Stimulated activated CD4-positive, alpha-beta T cell treated with anti-CD3 and anti-CD28 coated beads, Interleukin-15, amount 100 ng/mL, for 24 hours (primary cell): ENCODE measurements at places on chromosomes 6 and 20.

- DNase-seq = no peak
Measured at GRCh38 chr20:6053776-6054688, at the start of gene LRRN4. TSS of gene LRRN4 (minus strand) at chr20:6054060. CDS start at chr20:6052799, 1,261 bp downstream.

GRCh38 chr20:53937929-53938367 lies 132.4 kb downstream of the BCAS1 start:
- no peak for DNase-seq

DNA sequence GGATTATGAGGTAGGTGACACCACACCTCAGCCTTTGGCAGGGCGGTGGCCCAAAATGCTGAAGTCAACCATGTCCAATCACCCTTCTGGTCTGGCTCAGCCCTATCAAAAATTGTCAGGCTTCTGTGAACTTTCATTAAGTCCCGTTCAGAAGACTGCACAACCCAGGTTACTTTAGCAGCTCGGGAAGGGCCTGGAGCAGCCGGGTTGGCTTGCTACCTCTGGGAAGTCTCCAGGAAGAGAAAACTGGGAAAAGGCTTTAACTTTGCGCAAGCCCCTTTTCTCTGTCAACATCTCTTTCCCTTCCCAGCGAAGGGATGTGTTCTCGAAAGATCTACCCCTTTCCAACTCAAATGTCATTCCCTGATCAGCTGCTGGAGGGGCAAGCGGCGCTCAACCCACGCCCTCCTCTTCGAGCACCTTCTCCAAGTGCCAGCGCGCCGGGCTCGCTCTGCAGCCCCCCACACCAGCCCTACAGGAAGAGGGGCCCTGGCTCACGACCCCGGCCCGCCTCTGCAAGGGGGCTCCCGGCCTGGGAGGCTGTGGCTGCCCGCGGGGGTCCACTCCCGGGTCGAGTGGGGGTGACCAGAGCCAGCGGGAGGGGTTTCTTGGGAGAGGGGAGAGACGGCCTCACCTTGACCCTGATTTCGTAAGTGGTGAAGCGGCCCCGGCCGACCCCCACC lies 573 bp downstream of the SNX3 start:
- peak; percentile 42 for DNase-seq

DNA sequence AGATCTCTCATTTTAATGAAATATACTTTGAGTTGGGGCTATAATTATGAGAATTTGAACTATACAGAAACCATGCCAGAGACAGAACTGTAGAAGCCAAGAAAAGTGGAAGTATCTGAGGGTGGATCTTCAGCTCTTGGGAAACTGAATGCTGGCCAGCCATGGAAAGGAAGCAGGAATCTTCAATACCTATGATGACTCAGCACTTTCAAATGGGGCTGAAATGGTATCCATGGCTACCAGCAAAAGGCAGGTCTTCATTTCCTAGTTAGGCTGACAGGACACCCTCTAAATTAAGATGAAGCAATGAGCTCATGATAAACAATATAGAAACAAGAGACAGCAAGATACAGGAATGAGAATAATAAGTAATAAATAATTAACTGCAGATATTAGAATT lies 171.3 kb downstream of the COL21A1 start:
- DNase-seq = no peak

DNA sequence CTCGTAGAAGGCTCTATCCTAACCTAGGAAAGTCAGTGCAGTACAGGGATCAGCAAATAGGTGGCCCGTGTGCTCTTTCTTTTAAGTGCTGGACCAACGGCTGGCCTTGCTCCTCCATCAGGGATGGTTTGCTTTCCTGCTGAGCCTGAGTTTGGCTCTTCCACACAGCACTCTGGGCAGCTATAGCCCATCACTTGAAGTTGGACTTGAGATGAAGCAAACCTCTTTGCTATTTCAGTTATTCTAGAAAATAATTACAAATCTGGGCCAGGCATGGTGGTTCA lies 66.9 kb upstream of the KCNK16 start:
- DNase-seq = no peak

DNA sequence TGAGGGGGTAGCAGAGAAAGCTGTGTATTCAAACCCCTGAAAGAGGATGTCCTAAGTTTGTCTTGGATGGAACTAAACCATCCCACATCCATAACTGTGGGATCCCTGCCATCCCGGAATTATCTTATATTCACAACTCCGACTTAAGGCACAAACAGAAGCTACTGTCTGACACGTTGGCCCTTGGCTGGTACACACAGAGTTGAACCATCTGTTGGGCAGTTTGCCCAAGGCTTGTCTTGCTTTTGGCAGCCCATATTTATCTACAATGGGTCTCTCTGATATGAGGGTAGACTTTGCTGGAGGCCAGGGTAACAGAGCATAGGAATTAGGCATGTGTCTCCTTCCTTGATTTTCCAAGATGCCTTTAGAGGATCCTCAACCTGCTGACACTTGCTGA lies 116.6 kb upstream of the PROKR2 start:
- no peak for DNase-seq

- no peak for DNase-seq
Measured at GRCh38 chr20:7665376-7665775, 274.9 kb downstream of the HAO1 start.

DNA sequence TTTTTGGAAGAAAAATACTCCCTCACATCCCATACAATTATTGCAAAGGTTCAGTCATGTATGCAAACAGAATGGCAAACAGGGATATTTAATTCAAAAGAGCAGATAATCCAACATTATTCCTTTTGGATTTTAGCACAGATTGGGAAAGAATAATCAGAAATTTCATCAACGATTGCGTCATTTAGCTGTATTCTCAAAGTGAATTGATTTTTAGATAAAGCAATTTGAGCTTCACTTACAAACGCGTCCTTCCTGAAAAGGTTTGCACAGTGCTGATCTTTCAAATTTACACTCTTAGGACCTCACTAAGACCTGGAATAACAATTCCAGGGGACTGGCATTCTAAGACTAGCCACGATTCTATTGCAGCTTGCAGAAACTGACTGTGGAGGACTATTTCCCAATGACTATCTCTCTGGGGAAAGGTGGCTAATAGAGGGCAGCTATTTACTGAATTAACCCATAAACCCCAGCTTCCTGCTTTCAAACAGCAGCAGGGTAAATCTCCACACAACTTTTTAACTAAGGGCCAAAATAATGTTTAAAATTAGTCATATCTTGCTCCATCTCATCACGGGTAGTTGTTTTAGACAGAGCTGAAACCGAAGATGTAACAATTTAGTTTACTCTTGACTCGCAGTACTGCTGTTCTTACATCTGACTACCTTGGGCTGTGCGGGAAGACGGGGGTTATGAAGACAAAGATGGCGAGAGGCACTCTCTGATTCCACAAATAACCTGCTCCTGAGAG lies 131.2 kb upstream of the FAM184A start:
- DNase-seq = no peak

DNA sequence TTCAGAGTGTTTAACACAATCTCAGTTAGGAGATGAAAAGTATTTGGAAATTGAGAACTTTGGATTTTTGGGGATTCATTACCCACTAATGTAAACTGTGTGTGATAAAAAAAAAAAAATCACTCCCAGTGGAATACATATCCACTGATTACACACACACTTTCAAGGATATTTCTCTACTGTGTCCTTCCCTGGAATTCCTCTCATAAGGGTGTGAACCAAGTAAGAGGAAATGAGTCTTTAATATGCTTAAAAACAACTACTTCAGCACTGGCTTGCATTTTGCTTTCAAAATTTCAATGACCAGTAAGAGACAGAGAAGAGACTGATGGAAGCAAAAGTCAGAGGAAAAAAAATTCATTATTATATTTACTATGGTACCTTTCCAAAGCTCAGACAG lies 24.5 kb upstream of the MYCT1 start:
- DNase-seq = no peak

GRCh38 chr20:59515013-59515905 lies 89.1 kb upstream of the PHACTR3 start:
- DNase-seq = peak; percentile 60

DNA sequence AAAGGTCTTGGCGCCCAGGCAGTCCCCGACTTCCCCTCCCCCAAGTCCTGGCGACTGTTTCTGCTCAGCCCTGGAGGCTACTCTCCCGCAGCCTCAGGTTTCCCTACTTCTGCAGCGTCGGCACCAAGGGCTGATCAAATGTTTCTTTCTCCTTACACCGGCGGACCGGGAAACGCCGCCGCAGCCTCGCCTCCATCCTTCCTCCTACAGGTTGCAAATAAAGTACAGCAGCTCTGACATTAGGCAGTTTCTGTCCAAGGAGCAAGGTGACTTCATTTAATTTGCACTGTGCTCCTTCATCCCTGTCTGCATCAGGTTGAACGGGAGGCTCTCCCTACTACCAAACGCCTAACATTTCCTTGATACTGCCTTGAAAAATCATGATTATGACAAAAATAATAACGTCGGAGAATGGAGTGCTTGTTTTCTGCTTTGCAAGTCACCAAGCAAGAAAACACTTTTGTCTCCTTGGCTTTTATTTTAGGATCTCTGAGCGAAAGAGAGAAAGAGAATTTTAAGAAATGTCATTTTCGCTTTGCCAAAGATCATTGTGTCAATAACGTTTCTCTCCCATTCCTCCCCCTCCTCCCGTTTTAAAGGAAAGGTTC lies 1.0 kb downstream of the CLIC5 start:
- peak; percentile 55 for DNase-seq

- peak; percentile 27 for DNase-seq
Measured at GRCh38 chr6:1792989-1793388, 183.3 kb downstream of the FOXC1 start.

DNA sequence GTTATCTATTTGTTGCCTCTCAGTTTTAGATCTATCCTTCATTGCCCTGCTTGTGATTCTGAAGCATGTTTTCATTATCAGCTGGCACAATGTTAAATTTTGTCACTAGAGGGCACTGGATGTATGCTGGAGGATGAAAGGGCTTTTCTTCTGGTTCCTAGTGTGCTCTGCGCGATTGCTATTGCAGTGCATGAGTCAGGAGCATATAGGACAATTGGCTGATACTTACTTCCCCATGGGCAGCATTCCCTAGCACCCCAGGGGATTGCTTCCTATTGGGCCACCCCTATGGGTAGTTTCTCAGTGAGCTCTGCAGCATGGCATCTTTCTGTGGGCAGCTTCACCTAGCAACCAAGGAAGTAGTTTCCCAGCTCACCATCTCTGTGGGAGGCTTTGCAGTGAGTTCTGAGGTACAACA lies 280.3 kb upstream of the SYNCRIP start:
- DNase-seq = peak; percentile 9

GRCh38 chr6:168866534-168866933 lies 387.1 kb downstream of the THBS2 start:
- no peak for DNase-seq

GRCh38 chr6:138371720-138372119 lies 6.0 kb upstream of the SMIM28 start:
- no peak for DNase-seq

DNA sequence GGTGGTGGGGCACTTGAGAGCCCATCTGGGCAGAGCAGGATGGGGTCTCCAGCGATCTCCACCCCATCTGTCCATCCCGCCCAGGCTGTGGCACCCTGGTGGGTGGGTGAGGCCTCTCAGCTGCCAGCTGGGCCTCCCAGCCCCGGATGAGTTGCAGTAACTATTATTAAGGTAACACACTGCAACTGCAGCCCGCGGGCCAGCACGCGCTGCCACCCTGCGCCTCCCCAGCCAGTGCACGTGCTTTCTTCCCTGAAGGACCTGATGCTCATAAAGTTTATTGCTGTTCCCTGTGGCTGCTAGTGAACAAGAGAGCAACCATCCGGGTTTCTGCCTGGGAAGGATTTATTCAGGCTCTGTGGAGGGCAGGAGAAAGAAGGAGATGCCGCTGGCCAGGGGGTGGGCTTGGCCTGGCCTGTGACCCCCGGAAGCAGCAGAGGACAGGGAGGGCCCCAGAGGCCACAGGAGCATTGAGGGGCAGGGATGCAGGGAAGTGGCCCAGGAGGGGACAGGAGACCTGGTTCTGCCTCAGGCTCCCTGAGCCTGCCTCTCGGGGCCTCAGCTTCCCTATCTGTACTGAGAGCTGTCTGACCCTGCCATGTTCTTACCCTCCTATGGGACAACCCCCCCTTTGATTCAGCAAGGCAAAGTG lies 1.7 kb downstream of the IP6K3 start:
- DNase-seq = no peak

DNA sequence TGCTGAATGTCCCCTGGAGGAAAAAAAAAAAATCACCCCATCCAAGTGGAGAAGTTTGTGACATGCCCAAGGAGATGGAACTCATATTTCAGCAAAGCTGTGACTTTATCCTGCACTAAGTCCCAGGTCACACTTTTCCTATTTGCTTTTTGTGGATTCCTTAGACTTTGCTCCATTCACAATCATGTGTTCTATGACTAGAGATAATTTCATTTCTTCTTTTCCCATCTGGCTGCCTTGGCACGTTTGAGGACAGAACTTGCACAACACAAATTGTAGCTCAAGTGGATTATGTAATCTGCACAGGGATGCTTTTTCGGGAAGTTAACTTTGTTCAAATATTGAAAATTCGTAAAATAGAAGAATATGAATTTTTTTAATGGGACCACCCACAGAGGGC lies 100.7 kb upstream of the PTPN1 start:
- DNase-seq = no peak

GRCh38 chr6:6780231-6780630 lies 191.7 kb downstream of the LY86 start:
- no peak for DNase-seq

GRCh38 chr6:37966801-37967200 lies 147.3 kb downstream of the ZFAND3 start:
- DNase-seq = no peak

DNA sequence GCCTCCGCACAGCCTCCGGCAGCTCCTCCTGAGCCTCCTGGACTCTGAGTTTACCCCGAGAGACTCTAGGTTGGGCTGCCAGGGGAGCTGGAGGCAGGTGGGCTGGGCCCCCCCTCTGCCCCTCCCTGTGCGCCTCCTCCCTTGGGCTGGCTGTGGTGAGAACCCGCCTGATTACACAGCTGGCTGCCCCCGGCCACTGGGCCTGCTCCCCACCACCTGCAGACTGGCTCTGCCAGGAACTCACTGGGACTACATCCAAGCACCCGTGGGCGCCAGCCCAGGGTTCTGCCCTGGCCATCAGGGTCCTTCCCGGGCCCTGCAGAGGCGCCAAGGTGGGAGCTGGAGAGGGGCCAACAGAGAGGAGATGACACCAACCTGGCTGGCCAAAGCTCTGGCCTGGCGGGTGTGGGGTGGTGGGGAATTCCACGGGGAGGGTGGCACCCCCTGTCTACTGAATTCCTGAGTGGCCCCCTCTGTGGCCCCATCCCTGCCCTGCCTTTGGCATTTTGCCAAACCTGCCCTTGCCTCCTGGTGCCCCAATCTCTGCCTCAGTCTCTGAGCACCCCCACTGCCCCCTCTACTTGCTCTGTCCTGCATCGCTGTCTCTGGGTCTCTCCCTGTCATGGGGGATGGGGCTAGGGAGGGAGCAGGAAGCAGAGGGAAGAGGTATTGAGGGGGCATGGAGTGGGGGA lies 21.9 kb upstream of the CDH22 start:
- DNase-seq = no peak

DNA sequence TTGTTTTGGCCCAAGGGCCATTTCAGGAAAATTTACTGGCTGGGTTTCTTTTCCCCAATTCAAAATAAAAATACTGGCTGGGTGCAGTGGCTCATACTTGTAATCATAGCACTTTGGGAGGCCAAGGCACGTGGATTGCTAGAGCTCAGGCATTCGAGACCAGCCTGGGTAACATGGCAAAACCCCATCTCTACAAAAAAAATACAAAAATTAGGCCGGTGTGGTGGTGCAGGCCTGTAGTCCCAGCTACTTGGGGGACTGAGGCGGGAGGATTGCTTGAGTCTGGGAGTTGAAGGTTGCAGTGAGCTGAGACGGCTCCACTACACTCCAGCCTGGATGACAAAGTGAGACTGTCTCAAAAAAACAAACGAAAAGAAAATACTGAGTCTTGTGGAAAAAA lies 60.0 kb downstream of the NINL start:
- no peak for DNase-seq
